ENCODE measurements at places on chromosomes 2 and 18.

GRCh38 chr2:48448274-48449061 lies 81.5 kb upstream of the STON1 start:
- no peak for DNase-seq

DNA sequence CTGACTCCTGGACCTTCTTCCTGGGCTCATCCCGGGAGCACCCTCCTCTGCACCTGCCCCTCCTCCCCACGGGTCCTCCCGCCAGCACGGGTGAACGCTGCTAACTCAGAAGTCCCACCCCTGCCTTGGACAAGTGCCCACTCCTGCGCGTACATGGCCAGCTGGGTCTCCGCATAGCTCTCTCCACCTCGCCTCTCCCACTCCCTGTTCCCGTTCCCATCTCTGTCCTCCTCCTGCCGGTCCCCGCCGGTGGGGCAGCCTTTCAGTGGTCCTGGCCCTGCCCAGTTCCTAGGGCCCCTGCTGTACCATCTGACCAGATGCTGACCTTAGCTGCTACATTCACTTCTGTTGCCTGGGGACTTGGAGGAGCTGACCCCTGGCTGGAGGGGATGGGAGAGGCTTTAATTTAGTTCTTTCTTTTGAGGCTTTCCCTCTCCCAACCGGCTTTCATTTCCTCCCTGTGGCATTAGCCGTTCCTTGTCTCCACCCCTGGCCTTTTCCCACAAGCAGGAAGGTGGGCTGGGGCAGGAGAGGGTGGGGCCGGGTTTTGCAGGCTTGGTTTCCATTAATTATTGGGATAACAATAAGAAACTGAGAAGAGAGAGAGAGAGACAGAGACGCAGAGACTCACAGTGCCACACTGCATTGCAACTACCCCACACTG lies 136.1 kb downstream of the SH3BP4 start:
- DNase-seq: no peak

DNA sequence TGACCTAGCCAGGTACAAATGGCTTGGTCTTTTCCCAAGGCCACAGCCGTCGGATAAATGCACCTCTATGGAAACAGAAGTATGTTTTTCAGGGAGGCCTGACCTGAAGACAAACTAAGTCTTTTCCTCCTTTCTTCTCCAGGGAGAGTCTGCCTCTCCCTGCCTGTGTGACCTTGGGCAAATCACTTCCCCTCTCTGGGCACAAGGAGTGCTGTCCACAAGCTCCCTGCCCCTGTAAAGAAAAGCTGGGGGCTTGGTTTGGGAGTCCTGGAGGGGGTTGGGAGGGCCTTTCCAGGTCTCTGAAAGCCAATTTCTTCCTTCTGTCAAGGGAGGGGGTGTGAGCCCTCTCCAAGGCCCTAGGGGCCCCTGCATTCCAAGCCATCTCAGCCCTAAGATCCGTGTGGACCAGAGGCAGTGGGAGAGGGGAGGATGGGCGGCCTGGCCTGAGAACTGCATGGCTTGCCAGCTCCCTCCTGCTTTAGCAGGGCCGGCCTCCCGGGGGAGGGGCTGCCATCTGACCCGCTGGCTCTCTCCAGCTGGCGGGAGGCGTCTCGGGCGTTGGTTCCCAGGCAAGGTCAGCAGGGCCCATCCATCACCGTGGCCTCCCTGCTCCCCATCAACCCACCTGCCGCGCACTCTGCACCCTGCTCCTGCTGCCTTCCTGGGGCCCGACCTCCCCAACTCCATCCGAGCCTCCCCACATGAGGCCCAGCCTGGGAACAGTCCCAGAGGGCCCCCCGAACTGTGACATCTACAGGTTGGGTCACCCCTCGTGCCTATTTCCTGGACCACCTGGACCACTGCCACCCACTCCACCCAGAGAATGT lies 61.4 kb downstream of the SMAD7 start:
- no peak for DNase-seq

GRCh38 chr18:4758980-4759379 lies 303.9 kb upstream of the DLGAP1 start:
- DNase-seq: no peak

- no peak for DNase-seq
Observed at GRCh38 chr18:13836559-13836958, 12.6 kb downstream of the MC5R start.

- no peak for DNase-seq
Observed at GRCh38 chr2:190062601-190063000, at the start of gene MSTN. MSTN (minus strand) TSS chr2:190062729; CDS start chr2:190062596, 133 bp downstream.

- no peak for DNase-seq
Observed at GRCh38 chr2:138724327-138724726, 55.9 kb downstream of the NXPH2 start.

DNA sequence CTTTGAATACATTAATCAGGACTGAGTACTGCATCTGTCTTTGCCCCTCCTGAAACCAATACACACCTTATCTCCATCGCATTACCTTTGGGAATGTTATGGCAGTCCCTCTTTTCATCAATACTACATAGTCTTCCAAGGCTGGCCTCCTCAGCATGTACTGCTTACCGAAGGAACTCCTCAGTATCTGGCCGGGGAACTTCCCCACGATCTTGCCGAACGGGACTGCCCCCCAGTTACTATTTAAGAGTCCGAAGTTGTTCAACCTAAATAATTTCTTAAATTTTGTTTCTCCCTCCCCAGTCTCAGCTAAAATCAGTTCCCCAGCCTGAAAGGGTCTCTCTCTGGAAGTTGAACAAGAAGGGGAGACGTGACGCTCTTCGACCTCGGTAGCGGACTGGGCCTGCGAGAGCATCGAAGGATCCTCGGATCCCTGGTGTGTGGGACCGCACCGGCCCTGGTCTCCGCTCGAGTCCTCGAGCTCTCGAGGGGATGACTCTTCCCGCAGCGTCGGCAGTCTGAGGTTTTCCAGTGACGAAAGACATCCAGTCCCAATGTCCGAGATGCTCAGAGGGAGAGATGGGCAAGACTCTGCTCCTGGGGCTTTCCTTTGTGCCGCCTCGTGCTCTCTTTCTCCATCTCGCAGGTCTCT lies 489 bp downstream of the TRMT61B start:
- no peak for DNase-seq

- DNase-seq: peak; percentile 35
Observed at GRCh38 chr2:30231996-30232800, 864 bp downstream of the LBH start.

- no peak for DNase-seq
Observed at GRCh38 chr2:60549238-60549927, 4.1 kb downstream of the BCL11A start.

DNA sequence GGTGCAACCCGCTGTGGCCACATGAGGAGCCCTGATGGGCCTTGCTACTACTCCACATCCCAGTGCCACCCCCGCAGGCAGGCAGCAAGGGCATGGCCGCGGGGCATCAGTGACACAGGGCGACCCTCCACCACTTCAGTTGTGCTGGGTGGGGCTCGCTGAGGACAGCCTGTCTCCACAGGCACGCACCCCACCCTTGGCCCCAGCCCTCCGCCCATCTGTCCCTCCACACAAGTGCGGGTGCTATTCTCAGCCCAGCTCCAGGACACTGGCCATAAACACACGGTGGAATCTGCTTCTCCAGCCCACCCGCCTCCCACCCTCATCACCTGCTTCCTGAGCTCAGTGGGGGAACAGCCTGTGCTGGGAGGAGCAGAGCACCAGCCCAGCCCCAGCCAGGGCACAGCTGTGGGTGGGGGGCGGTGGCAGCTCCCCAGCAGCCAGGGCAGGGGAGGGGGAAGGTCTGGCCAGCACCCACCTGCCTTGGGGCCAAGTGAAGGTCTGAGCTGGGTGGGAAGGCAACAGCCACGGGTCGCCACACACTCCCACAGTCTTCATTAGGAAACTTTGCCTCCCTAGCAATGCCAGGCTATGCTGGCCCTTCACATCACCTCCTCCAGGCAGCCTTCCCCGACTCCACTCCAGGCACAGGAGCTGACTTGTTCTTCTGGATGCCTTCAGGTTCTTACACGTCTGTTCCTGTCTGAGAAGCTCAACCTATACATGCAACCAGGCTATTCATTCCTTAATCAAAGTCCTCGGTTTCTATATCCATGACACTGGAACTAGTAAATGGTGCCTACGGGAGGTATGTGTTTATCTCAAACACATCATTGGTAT lies 16.5 kb downstream of the BIN1 start:
- DNase-seq: no peak

DNA sequence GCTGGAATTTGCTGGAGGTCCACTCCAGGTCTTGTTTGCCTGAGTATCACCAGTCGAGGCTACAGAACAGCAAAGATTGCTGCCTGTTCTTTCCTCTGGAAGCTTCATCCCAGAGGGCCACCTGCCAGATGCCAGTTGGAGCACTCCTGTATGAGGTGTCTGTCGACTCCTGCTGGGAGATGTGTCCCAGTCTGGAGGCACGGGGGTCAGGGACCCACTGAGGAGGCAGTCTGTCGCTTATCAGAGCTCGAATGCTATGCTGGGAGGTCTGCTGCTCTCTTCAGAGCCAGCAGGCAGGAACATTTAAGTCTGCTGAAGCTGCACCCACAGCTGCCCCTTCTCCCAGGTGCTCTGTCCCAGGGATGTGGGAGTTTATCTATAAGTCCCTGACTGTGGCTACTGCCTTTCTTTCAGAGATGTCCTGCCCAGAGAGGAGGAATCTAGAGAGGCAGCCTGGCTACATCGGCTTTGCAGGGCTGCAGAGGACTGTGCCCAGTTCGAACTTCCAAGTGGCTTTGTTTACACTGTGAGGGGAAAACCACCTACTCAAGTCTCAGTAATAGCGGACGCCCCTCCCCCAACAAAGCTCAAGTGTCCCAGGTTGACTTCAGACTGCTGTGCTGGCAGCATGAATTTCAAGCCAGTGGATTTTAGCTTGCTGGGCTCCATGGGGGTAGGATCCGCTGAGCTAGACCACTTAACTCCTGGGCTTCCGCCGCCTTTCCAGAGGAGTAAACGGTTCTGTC lies 301.1 kb downstream of the ERBB4 start:
- DNase-seq: no peak

DNA sequence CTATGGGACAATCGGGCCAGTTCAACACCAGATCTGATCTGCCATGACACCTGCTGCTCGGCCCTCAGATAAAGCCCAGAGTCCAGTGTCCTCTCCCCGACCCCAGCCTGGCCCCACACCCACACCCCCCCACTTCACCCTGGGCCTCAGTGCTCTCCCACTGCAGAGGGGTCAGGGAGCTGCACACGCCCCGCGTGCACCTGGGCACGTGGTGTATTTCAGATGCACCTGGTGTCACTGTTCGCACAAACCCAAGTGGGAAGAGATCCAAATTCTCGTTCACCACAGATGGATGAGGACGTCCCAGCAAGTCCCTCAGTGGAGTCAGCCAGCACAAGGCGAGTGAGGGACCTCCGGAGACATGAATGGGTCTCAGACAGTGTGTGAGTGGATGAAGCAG lies 161.3 kb downstream of the RTP5 start:
- no peak for DNase-seq

DNA sequence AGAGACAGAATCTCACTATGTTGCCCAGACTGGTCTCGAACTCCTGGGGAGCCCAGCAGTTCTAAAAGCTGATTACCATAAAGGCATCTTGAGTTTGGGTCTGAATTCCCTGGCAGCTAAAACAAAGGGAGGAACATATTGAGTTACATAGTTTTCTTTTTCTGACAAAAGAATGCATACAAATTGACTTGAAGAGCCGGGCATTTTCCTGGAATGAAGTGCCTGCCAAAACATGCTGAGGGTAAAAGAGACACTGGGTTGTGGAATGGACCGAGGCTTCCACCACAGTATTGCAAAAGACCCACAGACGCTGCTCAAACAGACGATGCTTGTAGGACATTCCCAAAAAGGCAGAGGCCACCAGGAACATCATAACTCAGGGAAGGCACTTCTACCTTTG lies 35.1 kb upstream of the ROCK2 start:
- DNase-seq: no peak

GRCh38 chr2:144456680-144457079 lies 63.2 kb downstream of the ZEB2 start:
- no peak for DNase-seq

GRCh38 chr2:196372811-196373664 lies 201.7 kb upstream of the STK17B start:
- DNase-seq: no peak

GRCh38 chr2:129439406-129440302 lies 539.8 kb upstream of the RAB6C start:
- no peak for DNase-seq

DNA sequence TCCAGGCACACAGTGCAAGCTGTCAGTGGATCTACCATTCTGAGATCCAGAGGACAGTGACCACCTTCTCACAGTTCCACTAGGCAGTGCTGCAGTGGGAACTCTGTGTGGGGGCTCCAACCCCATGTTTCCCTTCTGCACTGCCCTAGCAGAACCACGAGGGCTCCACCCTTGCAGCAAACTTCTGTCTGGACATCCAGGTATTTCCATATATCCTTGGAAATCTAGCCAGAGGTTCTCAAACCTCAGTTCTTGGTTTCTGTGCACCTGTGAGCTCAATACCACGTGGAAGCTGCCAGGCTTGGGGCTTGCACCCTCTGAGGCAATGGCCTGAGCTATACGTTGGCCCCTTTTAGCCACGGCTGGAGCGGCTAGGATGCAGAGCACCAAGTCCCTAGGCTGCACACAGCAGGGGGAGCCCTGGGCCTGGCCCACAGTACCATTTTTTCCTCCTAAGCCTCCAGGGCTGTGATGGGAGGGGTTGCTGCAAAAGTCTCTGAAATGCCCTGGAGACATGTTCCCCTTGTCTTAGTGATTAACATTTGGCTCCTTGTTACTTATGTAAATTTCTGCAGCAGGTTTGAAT lies 77.5 kb downstream of the MAP4K3 start:
- DNase-seq: no peak

- no peak for DNase-seq
Observed at GRCh38 chr18:2654169-2654927, 1.2 kb upstream of the SMCHD1 start.

- DNase-seq: no peak
Observed at GRCh38 chr2:99640635-99641151, 150.9 kb upstream of the REV1 start.

GRCh38 chr2:135154962-135155361 lies 102.9 kb downstream of the RAB3GAP1 start:
- DNase-seq: no peak

- DNase-seq: no peak
Observed at GRCh38 chr2:239553376-239554000, 152.7 kb upstream of the HDAC4 start.

Data from GOT3 (cell line).